ENCODE measurements at places on chromosomes 13 and 19.

DNA sequence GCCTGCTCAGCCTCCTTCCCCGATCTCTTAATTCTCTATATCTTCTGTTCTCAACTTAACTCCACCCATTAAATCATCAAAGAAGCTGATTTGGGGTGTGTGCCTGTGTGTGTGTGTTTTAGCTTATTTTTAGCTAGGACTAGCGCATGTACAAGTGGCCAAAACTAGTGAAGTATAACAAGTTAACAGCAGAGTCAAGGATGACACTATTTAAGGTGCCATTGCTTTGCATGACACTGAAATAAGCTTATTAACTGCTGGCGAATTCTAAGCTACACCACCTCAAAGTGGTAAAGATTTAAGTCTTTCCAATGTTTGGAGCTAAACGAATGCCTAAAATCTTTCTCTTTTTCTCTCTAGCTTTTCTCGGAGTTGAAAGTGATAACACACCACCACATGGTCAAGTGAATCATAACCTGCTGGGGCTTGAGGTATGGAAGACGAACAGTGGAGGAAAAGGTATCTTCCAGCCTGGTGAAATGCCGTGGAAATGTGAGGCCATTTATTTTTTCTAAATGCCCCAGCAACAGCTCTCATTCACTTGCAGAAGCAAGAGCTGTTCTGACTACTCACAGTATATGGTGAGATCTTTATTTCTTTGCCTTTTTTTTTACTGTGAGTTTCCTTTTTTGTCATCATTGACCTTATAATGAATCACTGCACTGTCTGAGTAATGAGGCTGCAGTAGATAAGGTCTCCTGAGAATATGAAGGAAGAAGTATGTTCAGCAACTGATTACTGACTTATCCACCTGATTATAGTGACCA, 570.3 kb downstream of the PCDH9 start:
- no peak for DNase-seq

- no peak for DNase-seq
Measured at GRCh38 chr19:33404506-33405253, 31.2 kb downstream of the CEBPG start.

DNA sequence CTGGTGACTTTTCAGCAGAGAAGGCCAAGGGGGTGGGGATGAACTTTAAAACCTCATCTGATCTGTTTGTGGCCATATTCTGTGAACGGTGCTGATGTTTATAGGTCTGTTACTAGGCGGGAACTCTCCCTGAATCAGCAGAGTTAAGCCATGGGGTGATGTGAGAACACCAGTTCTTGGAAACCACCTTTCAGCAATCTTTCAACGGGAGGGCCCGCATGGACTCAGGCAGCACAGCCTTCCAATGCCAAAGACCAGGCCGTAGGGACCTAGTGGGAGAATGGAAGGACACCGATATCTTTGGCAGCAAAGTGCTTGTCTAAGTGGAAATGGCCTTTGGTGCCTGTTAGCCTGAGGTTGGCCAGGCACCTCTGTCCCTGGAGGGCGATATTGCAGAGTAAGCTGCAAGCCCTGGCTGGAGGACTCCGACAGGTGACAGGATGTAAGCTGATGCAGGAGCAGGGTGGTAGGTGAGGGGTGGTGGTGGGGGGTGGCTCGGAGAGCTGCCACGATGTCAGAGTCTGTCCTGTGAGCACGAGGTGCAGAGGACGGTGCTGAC, 57.0 kb downstream of the ERCC5 start:
- no peak for DNase-seq

DNA sequence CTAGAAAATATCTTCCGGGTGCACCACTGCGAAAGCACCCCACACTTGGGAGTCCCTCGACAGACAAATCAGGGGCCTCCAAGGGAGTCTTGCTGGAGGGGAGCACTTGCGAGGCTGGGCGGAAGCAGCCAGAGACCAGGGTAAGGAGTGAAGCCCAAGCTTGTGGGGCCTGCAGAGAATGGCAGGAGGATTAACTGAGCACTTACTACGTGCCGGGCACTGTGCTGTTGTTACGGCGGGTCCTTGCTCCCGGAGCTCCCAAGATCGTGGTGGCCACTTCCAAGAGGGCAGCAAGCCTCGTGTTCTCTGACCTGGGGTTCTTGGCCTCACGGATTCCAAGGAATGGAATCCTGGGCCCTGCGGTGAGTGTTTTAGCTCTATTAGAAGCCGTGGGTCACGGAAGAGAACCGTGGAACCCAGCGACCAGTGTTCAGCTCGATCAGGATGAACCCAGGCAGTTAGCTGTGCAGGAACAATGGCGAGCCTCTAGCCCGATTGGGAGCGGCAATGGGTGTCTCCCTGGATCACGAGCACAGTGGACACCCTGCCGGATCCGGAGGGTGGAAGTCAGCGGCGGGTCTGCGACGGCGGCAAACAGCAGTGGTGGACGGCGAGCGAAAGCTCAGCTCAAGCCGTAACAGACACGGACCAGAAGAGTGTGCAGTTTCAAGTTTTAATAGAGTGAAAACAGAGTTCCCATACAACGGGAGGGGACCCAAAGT, 9.6 kb downstream of the TTYH1 start:
- no peak for DNase-seq

DNA sequence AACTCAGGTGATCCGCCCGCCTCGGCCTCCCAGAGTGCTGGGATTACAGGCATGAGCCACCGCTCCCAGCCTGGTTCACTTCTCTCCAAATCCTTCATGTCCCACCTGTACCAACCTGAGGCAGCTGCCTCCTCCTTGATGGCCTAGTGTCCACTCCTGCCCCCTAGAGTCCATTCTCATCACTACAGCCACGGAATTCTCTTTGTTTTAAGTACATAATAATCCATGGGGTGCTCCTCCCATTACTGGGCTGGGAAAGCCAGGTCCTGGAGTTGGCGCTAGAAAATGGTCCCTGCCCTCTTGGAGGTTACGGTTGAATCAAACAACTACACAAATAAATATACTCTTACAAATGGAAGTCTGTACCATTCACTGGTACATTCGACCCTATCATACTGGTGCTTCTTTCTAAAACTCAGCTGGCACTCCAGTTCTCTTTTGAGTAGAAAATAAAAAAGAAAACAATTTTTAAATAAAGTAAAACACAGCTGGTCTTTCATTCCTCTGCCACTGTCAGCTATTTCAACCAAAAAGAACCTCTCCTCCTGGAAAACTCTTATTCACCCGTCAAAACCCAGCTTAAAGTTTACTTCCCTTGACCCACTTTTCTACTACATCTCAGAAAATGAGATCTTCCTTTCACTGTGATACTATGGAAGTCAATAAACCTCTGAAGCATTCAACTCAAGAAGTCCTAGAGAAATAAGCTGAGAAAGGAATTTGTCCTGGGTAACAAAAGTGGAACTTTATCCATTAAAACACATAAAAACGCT, 22.4 kb upstream of the ARHGEF18 start:
- no peak for DNase-seq

- DNase-seq: peak; percentile 44
Measured at GRCh38 chr13:46172531-46172991, 9.4 kb downstream of the LCP1 start.

- DNase-seq: no peak
Measured at GRCh38 chr13:49632156-49632555, 3.8 kb downstream of the ARL11 start.

DNA sequence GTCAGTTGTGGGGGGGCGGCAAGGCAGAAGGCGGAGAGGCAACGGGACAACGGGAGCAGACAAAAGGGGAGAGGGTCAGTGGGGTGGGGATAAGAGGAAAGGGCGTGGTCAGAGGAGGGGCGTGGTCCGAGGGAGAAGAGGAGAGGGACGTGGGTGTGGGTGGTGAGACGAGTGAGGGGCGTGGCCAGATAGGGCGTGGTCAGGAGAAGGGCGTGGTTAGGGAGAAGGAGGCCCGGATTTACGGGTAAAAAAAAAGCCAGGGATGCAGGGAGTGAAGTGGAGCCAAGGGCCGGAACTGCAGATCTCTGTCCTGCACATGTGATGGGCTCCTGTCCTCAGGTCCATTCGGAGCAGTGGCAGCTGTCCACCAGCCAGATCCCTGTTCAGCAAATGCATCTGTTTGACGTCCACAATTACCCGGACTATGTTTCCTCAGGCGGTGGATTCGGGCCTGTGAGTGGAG, 21.5 kb downstream of the CPT1C start:
- DNase-seq: no peak

DNA sequence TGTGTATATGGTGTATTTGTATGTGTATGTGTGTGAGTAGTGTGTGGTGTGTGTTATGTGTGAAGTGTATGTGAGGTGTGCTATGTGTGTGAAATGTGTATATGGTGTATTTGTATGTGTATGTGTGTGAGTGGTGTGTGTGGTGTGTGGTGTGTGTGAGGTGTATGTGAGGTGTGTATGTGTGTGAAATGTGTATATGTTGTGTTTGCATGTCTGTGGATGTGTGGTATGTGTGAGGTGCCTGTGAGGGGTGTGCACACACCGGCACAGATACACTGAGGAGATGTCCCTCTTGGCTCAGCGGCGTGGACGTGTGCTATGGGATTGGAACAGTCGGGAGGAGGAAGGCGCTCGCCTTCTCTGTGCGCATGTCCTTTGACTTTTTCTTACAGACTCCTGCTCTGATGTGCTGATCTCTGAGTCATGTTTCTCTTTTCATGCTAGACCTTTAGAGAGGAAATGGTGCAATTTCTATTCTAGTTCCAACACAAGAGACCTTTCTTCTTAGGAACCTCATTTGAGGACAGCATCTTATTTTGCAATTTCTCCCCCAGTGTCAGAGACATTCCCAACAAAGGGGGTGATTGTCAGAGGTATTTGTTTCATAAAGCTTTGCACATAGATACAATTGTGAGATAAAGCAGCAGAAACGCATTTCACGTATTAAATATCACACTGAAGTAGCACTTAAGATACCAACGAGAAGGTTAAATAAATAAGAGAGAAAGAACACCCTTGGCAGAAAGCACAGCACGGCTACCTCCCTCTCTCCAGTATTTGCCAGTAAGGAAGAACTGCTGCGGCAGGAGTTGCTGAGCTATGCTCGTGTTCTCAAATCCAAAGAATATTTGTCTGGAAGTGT, 11.3 kb upstream of the TNFRSF19 start:
- no peak for DNase-seq

- DNase-seq: no peak
Measured at GRCh38 chr13:43000676-43001075, 8.6 kb upstream of the EPSTI1 start.

GRCh38 chr13:79779761-79780160, 298.8 kb downstream of the NDFIP2 start:
- DNase-seq: no peak

DNA sequence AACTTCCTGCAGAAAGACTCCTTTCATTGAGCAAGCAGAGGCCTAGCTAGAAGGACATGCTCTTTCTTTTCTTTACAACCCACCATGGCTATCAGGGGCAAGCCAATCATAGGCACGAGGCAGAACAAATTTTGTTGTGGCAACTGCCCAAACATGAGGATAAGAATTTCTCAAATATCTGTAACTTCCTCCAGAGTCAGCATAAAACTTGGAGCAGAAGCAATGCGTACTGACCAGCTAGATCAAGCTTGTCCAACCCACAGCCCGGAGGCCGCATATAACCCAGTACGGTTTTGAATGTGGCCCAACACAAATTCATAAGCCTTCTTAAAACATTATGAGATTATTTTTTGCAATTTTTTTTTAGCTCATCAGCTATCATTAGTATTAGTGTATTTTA, 87.0 kb upstream of the SOX21 start:
- DNase-seq: no peak

GRCh38 chr13:40101708-40102359, 446.4 kb downstream of the COG6 start:
- DNase-seq: no peak

- DNase-seq: no peak
Measured at GRCh38 chr13:107867701-107868661, 347.4 kb downstream of the LIG4 start.

DNA sequence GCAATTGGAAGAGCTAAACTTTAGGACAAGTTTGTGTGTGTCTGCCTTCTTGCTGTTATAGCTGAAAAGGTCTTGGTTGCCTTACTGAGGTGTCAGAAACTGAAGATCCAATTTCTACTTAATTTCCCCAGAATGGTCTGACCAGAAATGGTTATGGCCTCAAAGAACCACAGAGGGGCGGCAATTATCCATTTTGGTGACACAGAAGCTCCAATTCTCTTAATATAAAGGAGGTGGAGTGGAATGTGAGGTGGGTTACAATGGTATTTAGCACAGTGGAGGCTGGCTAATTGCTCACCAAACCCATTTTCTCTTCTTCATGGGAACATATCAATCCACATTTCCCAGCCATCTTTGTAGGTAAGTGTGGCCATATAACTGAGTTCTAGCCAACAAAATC, 1157.2 kb downstream of the OLFM4 start:
- DNase-seq: no peak

DNA sequence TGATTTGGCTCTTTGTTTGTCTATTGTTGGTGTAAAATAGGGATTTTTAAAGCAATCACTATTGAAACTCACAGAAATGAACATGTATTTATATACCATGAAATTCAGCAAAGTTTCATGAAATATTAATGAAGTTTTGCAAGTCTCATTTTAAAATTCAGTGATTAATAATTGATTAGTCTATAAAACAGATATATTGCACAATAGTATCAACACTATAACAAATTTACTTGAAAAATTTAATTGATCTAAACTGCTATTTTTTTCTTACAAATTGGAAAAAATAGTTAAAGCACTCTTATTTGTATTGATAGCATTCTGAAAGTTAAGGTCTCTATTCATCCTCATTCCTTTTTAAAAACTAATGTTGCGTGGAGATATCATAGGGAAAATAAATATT, 121.0 kb upstream of the PCDH9 start:
- no peak for DNase-seq

DNA sequence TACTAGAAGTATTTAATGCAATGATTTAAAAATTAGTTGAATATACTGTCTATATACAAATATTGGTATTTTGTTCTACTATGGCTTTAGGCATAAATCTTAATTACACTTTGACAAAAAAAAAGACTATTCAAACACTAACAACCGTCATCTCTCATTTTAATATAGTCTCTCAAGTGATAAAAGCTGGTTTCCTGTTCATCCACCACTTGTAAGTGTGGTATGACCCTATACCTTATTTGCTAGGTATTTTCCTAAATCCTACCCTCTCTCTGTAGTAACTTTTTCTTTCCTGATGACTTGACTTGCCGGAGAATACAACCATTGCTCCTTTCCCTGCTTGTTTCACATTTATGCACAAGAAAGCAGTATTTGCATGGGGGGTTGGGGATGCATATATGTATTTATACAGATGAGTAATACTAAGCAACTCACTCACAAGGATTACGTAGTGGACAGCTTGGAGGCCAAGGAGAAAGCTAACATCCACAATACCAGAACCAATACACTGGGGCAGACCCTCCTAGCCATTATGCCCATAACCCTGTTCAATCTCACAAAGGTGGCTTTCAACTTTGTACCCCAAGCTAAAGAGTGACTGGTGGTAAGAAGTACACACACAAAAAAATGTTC, 12.7 kb upstream of the EFNB2 start:
- DNase-seq: no peak

GRCh38 chr13:89181041-89181440, 1509.9 kb downstream of the SLITRK5 start:
- no peak for DNase-seq

All from activated naive CD4-positive, alpha-beta T cell (primary cell).